Hair follicle dermal papilla cell (primary cell): ENCODE measurements at places on chromosomes 2 and 18. TPM values are rescaled to one million over a fixed set of nuclear protein-coding genes. Genes with fewer than 3 reads are reported as not detected.

The PKDCC gene
- total RNA-seq: 4.0 and 6.7 TPM in 2 replicates

The IL1RL2 gene
- 0.97 and 1.1 TPM in 2 replicates for total RNA-seq

The MROH2A gene
- not detected in 2 replicates for total RNA-seq

The NT5DC4 gene
- not detected in 2 replicates for total RNA-seq

The QPCT gene
- 16.4 and 16.6 TPM in 2 replicates for total RNA-seq

The ABI2 gene
- 33.8 and 36.2 TPM in 2 replicates for total RNA-seq

The CDK15 gene
- total RNA-seq: 2.8 and 4.7 TPM in 2 replicates
